Eye (tissue), 1 donor: ENCODE measurements at places on chromosomes 4 and X.

DNA sequence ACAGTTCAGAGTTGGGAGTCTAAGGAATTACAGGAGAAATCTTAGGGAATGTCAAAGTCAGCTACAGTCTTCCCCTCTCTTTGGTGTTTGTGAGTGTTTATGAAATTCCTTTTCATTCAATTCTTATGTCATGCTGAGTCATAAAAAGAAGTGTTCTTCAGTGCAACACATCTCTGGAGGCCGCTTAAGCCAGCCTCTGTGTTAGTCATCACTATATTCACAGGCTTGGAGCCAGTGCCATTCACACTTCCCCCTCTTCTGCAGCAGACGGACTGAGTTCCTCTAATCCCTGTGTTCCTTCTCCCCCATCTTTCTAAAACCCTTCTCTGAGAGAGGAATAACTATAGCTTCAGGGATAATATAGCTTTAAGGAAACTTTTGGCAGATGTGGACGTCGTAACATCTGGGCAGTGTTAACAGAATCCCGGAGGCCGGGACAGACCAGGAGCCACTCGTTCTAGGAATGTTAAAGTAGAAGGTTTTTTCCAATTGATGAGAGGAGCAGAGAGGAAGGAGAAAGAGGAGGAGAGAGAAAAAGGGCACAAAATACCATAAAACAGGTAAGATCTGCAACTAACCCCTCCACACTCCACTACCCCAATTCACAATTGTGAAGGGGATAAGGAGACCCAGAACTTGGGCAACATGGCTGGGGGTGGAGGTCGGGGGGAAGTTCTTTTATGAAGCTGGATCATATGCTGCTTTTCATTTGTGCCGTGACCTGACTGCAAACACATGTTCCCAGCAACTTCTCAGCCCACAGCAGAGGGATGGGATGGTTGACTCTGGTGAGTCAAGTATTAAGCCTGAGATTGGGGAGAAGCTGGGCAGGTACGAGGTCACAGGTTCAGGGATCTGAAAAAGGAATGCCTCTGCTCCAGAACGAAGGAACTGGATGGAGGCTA lies at the start of gene SRPX2:
TSS of gene SRPX2 (plus strand) at position 244 of the 905 bp plus-strand sequence. CDS start 2,124 bp downstream, outside the sequence.
- DNase-seq: peak; percentile 29

DNA sequence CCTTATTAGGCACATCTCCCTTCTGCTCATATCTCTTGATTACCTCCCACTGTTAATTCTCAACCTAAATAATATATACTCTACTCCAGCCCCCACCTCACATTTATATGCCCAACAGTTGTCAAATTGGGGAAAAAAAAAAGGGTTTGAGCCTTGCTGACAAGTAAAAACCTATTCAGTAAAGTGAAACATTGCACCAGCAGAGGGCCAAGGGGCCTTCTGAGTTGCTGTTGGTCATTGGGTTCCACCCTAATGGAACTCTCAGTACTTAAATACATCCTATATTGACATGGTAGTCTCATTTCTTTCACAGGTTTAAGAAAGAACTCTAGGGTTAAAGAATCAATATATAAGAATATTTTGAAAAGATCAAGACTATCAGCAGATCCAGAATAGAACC lies 362.2 kb downstream of the SMARCA1 start:
- DNase-seq: no peak

GRCh38 chr4:68878048-68878447 lies 62.3 kb downstream of the UGT2B10 start:
- no peak for DNase-seq

- DNase-seq: no peak
These were observed 20.8 kb downstream of the SH3BP2 start for GRCh38 chr4:2813446-2814405.

DNA sequence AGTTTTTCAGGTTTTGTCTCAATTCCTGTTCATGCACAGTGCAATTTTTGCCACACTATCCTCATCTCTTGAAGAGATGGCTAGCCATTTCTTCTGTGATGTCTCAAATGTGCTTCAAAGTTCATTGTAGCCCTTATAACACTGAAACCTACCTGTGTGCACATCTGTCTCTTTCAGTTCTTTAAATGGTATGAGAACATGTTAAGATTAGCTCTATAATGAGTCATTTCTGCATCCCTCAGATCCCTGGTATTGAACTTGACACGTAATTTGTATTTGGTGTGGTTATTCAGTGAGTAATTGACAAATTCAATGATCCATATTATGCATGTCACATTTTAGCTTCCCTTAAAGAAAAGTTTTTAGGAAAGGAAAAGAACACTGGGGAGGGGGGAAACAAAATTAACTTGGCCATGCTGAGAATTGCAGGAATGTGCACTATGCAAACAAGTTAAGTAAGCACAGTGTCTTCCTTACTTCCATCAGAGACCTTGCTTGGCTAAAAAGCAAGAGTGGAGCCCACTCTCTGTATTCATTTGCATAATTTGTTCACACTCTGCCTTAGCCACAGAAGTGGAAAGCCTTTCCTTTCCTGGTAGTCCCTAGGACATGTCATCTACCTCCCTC lies 659.8 kb upstream of the MAGEB2 start:
- no peak for DNase-seq

- no peak for DNase-seq
These were observed 112.5 kb upstream of the GPC4 start for GRCh38 chrX:133527825-133528224.

DNA sequence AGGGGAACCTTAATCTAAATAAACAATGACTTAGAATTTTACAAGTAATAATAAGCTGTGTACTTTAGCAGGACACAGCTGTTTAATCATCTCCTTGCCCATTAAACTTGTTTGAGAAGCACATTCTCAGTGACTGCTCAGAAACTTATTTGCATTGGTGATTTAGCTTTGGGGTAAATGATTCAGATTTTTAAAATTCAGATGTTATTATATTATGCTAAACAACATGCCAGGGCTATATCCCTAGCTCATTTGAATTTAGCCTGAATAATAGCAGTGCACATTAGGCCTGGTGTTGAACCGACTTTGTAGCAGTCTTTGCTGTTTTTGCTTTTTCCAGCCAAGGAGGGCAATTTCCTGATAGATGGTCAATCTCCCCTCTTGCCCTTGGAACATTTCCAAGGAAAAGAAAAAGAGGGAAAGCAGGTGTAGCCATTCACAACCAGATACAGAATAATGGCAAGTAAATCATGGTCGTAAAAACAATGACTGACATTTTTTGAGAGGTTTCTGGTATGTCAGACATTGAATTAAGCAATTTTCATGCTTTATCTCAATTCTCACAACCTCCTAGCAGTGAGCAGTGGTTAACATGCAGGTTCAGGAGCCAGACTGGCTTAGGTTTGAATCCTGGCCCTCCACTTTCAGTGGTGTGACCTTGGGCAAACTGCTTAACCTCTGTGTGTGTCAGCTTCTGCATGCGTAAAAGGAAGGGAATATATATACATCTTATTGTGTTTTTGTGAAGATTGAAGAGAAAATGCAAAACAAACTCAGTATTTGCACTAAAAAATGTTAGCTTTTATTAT lies 16.8 kb downstream of the ARHGEF38 start:
- DNase-seq: no peak

GRCh38 chrX:123698979-123699520 lies 33.8 kb downstream of the THOC2 start:
- DNase-seq: no peak

- no peak for DNase-seq
These were observed 20.5 kb upstream of the ASB5 start for GRCh38 chr4:176289561-176289960.

DNA sequence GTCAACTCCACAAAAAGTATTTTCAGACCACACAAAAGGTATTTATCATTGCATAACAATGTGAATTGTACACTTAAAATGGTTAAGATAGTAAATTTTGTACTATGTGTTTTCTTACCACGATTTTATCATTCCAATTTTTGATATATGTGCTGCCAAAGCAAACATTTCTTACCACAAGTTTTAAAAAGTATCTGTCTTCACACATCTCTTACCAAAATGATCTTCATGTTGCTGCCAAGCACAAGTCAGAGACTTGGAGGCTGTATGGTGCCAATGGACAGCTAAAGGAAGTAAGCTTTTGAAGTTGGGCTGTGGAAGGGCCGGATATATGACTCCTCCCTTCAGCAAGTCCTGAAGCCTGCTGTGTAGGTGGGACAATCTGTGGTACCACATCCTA lies 67.9 kb downstream of the TMLHE start:
- no peak for DNase-seq

GRCh38 chrX:122913134-122913533 lies 270.9 kb upstream of the GRIA3 start:
- DNase-seq: no peak

- DNase-seq: no peak
These were observed 11.4 kb downstream of the RNF175 start for GRCh38 chr4:153748378-153748777.

GRCh38 chr4:70654605-70655011 lies 11.7 kb downstream of the JCHAIN start:
- DNase-seq: no peak

DNA sequence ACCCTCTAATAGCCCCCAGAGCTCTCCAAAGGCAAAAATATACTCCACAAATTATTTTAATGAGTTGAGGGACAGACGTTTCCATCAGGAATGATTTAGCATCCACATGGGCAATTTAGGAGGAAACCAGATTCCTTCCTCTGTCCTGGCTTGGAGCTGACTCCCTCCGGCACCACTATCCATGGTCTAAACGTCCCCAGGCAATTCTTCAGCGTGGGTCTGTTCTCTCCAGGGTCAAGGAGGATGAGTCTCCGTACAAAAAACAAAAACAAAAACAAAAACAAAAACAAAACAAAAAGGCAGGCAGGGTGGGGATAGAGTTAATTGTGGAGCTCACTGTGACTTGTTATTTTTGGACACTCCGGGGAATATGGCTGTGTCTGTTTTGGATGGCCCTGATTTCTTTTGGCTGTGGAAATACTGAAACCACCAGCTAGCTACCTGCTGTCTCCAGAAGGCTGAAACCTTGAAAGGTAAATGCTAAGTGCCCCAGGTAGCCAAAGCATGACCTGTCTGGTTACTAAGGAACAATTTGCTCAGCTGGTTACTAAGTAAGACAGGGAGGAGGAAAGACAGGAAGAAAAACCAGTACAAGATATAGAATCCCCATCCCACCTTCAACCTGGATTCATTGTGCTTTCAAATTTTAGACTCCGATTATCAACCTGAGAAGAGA lies 419.1 kb upstream of the LCORL start:
- DNase-seq: no peak

- no peak for DNase-seq
These were observed 66.1 kb downstream of the CDS1 start for GRCh38 chr4:84648863-84649647.

GRCh38 chr4:118967393-118967792 lies 78.7 kb downstream of the SYNPO2 start:
- no peak for DNase-seq

DNA sequence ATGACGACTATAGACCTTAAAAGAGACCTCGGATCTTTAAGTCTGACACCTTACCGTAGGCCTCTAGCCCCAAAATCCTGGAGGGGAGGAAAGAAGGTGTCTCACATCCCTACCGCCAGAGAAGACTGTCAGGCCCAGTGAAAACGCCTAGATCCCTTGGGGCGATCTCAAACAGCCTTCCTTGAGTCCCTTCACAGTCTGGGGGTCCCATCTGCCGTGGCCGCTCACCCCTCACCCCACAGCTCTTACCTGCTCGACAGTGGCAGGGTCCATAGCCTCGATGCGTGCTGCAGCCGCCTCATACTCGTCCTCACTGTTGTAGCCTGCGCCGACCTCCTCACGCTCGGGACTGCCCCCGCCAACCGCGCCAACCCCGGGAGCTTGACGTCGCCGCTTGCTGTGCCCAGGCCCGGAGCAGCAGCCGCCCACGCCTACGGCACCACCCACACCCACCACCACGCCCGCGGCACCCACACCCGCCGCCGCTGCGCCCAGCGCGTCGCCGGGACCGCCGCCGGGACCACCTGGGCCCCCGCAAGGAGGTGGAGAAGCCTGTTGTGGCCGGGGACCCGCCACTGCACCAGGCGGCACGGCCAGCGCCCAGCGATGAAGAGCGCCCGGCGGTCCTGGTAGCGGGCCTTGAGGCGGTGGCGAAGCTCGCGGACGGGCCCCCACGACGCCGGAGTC lies 536 bp downstream of the OTUD5 start:
- no peak for DNase-seq

DNA sequence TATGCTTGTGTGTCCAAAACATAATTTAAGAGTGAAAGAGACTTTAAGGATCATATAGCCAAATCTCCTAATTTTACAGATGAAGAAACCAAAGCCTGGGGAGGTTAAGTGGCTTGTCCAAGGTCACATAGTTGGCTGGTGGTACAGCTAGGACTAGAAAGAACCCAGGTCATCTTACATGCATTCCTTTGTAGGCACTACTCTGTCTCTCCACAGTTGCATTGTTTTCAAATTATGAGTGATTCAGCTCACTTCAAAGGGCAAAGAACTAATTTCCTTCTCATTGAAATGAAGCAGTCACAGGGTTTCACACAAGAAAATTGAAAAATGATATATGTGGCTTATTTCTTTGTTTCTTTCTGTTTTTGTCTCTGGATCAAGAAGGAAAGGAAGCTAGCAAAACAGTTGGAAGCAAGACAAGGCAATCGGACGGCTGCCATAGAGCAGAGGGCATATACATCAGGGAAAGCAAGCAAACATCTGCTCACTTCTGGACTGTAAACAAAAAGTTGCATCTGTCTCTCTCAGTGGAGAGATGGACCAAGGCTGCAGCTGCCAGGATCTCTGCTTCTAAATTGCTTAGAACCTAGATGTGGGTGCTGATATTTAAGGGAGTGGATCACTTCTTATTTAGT lies 107.5 kb upstream of the AMOT start:
- DNase-seq: no peak

- DNase-seq: no peak
These were observed 654 bp upstream of the STS start for GRCh38 chrX:7146703-7147412.

DNA sequence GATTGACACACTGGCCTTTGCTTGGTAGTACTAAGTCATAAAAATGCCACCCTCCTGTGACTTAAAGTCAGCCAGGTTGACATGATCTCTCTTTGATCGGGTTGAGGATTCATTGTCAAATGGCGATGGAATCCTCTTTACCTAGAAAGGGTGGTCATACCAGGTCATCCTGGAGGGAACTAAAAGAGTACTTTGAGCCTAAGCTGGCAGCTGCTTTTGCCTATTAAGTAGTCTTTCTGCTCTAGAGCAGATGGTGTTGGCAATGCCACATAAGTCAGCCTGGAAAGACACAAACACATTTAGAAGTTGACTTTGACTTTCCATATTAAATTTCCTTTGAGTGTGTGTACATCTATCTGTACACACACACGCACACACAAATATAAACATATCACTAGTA lies 39.2 kb upstream of the C4orf54 start:
- no peak for DNase-seq

DNA sequence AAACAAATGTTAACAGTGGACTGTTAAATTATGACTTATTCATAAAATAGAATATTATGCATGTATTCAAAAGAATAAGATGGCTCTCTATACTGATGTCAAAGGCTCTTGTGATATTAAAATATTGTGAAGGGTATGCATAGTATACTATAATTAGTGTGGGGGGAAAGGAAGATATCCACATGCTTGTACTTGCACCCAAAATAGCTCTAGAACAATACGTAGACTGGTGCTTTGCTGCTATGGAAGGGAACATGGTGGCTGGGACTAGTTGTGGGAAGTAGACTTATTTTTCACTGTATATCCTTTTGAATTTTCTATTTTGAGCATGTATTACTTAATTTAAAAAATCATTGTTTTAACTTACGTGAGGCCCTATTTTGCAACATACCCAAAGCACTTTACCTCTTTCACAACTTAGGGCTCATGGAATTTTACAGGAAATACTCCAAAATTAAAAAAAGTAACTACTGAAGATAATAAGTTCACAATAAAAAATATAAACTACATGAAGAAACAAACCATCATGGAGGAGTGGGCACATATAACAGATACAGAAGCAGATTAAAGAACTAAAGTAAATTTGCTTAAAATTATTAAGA lies 7.9 kb downstream of the PGRMC2 start:
- DNase-seq: no peak

GRCh38 chrX:46582325-46582724 lies 8.8 kb downstream of the CHST7 start:
- no peak for DNase-seq
